ENCODE measurements at places on chromosomes 11 and 22.

DNA sequence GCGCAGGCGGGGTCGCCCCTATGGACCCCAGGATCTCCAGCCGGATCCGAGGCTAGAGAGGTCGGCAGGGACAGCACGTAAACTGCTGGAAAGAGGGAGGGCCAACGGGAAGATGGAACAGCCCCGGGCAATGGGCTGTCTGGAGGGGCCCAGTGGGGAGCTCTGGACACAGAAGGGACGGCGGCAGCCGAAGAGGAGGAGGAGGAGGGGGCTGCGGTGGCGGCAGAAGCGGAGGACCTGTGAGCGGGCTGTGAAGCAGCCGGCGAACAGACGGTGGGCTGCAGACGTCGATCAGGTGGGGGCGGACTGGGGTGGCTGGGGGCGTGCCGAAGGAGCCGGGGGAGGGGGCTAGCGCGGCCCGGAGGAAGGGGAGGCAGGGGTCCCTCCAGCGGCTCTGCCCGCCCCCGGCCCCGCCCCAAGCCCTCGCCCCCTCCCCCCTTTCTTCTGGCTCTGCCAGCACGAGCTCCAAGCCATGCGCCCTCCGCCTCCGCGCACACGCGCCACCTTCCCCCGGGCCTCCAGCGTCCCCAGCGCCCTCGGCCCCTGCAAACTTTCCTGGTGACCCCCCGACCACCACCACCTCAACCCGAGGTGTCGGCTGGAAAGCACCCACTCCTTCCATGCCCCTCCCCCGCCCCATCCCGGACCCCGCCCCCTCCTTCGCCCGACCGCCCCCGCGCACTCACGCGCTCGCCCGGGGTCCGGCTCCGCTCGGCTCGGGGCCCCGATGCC lies 432 bp downstream of the TNKS1BP1 start:
- peaks cover 45% of the 10 kb centered on the region for H3K4me1 ChIP-seq
- peaks cover 42% of the 10 kb centered on the region for H3K36me3 ChIP-seq
- no peaks in the 10 kb centered on the region for H3K27me3 ChIP-seq
- peak overlapping the region; percentile 84 for H3K4me3 ChIP-seq

GRCh38 chr11:37503411-37504059 lies 905.5 kb upstream of the RAG2 start:
- H3K27me3 ChIP-seq, result no peaks in the 10 kb centered on the region
- no peaks in the 10 kb centered on the region for H3K36me3 ChIP-seq
- no peak overlapping the region for H3K27ac ChIP-seq
- DNase-seq, result no peak

- no peaks in the 10 kb centered on the region for H3K4me1 ChIP-seq
- H3K36me3 ChIP-seq, result no peaks in the 10 kb centered on the region
- no peak overlapping the region for H3K4me3 ChIP-seq
- DNase-seq, result no peak
- peaks cover 2% of the 10 kb centered on the region for H3K27me3 ChIP-seq
- H3K27ac ChIP-seq, result no peak overlapping the region
Observed at GRCh38 chr11:69000831-69001242, 12.2 kb downstream of the MRGPRF start.

- H3K36me3 ChIP-seq, result no peaks in the 10 kb centered on the region
- no peak overlapping the region for H3K27ac ChIP-seq
- peaks cover 33% of the 10 kb centered on the region for H3K4me1 ChIP-seq
- no peak overlapping the region for H3K4me3 ChIP-seq
- DNase-seq, result no peak
Observed at GRCh38 chr11:107567739-107568335, 2.3 kb upstream of the ALKBH8 start.

- H3K4me3 ChIP-seq, result no peak overlapping the region
- DNase-seq, result no peak
- H3K4me1 ChIP-seq, result no peaks in the 10 kb centered on the region
Observed at GRCh38 chr22:19133561-19133960, 2.5 kb downstream of the TSSK2 start.

DNA sequence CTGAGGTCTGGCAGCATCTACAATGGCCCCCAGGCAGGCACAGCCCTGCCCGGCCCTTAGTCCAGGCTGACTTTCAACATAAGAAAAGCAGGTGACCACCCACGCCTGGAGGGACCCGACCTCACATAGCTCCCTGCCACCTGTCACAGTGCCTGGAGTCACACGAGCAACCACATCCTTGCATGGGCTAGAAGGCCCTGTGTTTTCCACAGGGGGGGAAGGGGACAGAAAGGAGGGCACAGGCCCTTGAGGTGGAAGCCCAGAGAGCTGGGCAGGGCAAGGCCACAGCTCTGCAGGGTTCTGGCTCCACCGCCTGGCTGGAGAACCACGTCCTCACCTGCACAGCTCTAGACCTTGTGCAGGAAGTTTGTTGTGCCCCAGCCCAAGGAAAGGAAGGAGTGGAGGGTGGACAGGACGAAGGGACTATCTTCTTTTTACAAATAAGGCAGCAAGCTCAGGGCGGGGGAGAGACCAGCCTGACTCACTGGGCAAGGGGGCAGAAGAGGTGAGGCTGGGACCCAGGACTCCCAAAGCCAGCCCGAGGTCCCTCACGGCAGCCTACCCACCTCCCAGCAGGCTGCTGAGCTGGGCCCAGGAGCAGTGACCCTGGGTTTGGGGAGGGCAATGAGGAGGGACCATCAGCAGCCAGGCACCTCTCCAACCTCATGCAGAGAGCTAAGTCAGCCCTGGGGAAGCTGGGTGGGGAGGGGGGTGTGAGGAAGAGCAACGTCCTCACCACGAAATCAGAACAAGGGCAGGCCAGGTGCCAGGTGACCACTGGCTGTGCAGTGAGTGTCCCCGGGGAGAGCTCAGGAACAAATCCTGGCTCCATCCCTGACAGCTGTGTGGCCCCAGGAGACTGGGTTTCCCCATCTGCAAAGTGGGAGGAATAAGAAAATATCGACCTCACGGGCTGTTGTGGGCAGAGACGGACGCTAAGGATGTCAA lies 4.3 kb downstream of the C1QTNF6 start:
- no peaks in the 10 kb centered on the region for H3K27me3 ChIP-seq
- peak overlapping the region; percentile 29 for H3K27ac ChIP-seq
- H3K4me3 ChIP-seq, result no peak overlapping the region
- peaks cover 2% of the 10 kb centered on the region for H3K36me3 ChIP-seq
- H3K4me1 ChIP-seq, result peaks cover 28% of the 10 kb centered on the region
- no peak for DNase-seq

- peaks cover 2% of the 10 kb centered on the region for H3K27me3 ChIP-seq
- DNase-seq, result no peak
- H3K4me3 ChIP-seq, result no peak overlapping the region
- no peak overlapping the region for H3K27ac ChIP-seq
- H3K36me3 ChIP-seq, result no peaks in the 10 kb centered on the region
Observed at GRCh38 chr11:70669871-70670675, 271.7 kb downstream of the CTTN start.

GRCh38 chr11:133163463-133164419 lies 368.6 kb downstream of the OPCML start:
- no peak overlapping the region for H3K27ac ChIP-seq
- DNase-seq, result no peak
- no peak overlapping the region for H3K4me3 ChIP-seq

- H3K4me1 ChIP-seq, result no peaks in the 10 kb centered on the region
- no peak overlapping the region for H3K27ac ChIP-seq
- DNase-seq, result no peak
- no peaks in the 10 kb centered on the region for H3K27me3 ChIP-seq
- H3K4me3 ChIP-seq, result no peak overlapping the region
Observed at GRCh38 chr11:104390651-104391050, 226.7 kb upstream of the PDGFD start.

DNA sequence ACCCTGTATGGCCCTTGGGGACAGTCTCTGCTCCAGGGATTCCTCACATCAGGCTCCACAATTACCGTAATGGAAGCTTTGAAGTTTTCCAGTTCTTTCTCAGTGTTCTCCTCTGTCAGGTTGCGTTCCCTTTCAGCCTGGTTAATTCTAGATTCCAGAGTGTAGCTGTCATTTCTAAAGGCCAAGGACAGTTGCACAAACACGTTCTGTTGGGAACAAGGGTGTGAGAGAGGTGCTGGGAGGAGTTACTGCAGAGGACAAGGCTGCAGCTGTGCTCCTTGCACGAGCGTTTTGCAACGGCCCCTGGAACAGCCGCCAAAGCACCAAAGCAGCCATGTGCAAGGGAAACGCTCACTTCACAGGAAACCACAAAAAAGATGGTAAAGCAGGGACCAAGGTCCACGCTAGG lies 35.9 kb upstream of the LYVE1 start:
- no peaks in the 10 kb centered on the region for H3K27me3 ChIP-seq
- H3K36me3 ChIP-seq, result no peaks in the 10 kb centered on the region
- DNase-seq, result no peak

- H3K27ac ChIP-seq, result no peak overlapping the region
- H3K4me3 ChIP-seq, result no peak overlapping the region
- no peaks in the 10 kb centered on the region for H3K4me1 ChIP-seq
- no peaks in the 10 kb centered on the region for H3K36me3 ChIP-seq
Observed at GRCh38 chr22:44834065-44834464, 81.7 kb downstream of the ARHGAP8 start.

- no peak for DNase-seq
- no peaks in the 10 kb centered on the region for H3K36me3 ChIP-seq
- peaks cover 11% of the 10 kb centered on the region for H3K27me3 ChIP-seq
- no peak overlapping the region for H3K4me3 ChIP-seq
Observed at GRCh38 chr11:77431813-77432212, 42.1 kb downstream of the PAK1 start.

- peaks cover 3% of the 10 kb centered on the region for H3K27me3 ChIP-seq
- H3K4me1 ChIP-seq, result no peaks in the 10 kb centered on the region
- H3K27ac ChIP-seq, result no peak overlapping the region
- no peaks in the 10 kb centered on the region for H3K36me3 ChIP-seq
- DNase-seq, result peak; percentile 24
Observed at GRCh38 chr11:102733232-102733875, 8.6 kb upstream of the MMP8 start.

GRCh38 chr11:133834682-133835592 lies 10.4 kb downstream of the SPATA19 start:
- no peak overlapping the region for H3K27ac ChIP-seq
- peaks cover 4% of the 10 kb centered on the region for H3K4me1 ChIP-seq
- DNase-seq, result peak; percentile 52
- H3K27me3 ChIP-seq, result no peaks in the 10 kb centered on the region
- H3K4me3 ChIP-seq, result no peak overlapping the region

DNA sequence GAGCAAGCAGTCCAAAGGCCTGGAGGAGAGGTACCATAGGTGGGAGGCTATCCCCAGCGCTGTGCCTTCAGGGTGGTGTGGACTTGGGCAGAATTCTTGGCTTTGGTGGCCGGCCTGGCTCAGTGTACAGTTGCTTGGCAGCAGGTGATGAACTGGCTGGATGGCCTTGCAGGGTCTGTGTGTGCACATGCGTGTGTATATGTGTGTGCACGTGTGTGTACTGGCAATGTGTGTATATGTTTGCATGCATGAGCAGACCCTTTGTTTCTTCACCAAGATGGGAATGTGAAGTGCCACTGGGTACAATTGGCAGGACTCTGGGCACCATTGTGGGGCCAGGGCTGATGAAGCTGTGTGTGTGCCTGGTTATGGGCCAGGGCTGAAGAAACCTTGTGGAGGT lies 53.0 kb downstream of the CEP164 start:
- H3K4me1 ChIP-seq, result no peaks in the 10 kb centered on the region
- no peak overlapping the region for H3K27ac ChIP-seq
- H3K4me3 ChIP-seq, result no peak overlapping the region
- H3K36me3 ChIP-seq, result peaks cover 13% of the 10 kb centered on the region

DNA sequence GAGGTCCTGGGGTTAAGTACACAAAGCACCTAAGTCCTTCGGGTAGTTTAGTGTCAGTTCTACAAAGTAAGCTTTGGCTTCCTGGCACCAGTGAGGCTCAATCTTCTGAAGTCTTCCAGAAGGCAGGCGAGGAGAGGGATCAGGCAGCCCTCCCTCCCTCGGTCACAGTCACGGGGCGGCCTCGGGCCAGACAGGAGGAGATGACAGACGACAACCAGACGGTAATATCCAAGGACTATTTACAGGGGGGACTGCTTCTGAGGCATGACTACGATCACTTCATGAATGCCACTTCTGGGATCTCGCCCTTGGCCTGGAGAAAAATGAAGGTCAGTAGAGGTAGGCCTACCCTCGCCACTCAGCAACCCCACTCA lies 383 bp upstream of the TMEM223 start:
- H3K4me3 ChIP-seq, result peak overlapping the region; percentile 87
- no peaks in the 10 kb centered on the region for H3K27me3 ChIP-seq
- peak overlapping the region; percentile 89 for H3K27ac ChIP-seq
- peaks cover 40% of the 10 kb centered on the region for H3K4me1 ChIP-seq
- H3K36me3 ChIP-seq, result peaks cover 83% of the 10 kb centered on the region

- H3K4me3 ChIP-seq, result peak overlapping the region; percentile 61
- peaks cover 50% of the 10 kb centered on the region for H3K27me3 ChIP-seq
- H3K36me3 ChIP-seq, result peaks cover 10% of the 10 kb centered on the region
Observed at GRCh38 chr22:20436768-20437612, 635 bp downstream of the SCARF2 start.

GRCh38 chr11:113273720-113274119 lies 40.7 kb upstream of the TTC12 start:
- no peaks in the 10 kb centered on the region for H3K4me1 ChIP-seq
- DNase-seq, result no peak
- no peaks in the 10 kb centered on the region for H3K27me3 ChIP-seq
- H3K27ac ChIP-seq, result no peak overlapping the region
- H3K36me3 ChIP-seq, result no peaks in the 10 kb centered on the region

- DNase-seq, result peak; percentile 61
- H3K27me3 ChIP-seq, result no peaks in the 10 kb centered on the region
- H3K27ac ChIP-seq, result peak overlapping the region; percentile 99
- H3K36me3 ChIP-seq, result peaks cover 97% of the 10 kb centered on the region
- peaks cover 95% of the 10 kb centered on the region for H3K4me1 ChIP-seq
Observed at GRCh38 chr22:36332623-36333332, 55.0 kb downstream of the MYH9 start.

DNA sequence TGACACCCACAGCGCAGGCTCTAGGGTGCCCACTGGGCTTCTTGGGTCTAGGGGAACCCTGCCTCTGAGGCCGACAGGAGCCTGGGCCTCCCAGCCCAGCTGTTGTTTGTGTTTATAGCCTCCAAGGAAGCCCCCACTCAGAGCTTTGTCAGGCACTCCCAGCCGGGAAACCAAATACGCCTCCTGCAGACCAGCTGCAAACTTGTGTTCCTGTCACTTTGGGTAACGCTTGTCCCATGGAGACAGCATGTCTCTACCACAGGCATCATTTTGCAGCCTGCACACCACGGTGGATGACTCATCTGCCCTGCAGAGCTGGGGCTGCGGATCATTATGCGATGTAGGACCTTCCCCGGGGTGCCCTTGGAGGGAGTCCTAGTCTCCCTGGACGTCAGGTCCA lies 40.6 kb upstream of the CRYBB3 start:
- no peaks in the 10 kb centered on the region for H3K4me1 ChIP-seq
- H3K27me3 ChIP-seq, result no peaks in the 10 kb centered on the region
- H3K27ac ChIP-seq, result no peak overlapping the region
- no peaks in the 10 kb centered on the region for H3K36me3 ChIP-seq
- no peak overlapping the region for H3K4me3 ChIP-seq

Data from activated T-helper 2 cell treated with anti-CD3 and anti-CD28 coated beads, Interferon-gamma antibody, Interleukin-2, Interleukin-4, amounts not matched to agents 10 μg/mL and 5 μg/mL and 100 μg/mL, durations not matched to agents 14 hours and 24 hours and 36 hours (primary cell).